Activated CD4-positive, alpha-beta T cell treated with anti-CD3 and anti-CD28 coated beads, Interleukin-10, Interleukin-2, amounts not matched to agents 100 ng/mL and 50 ng/mL, durations not matched to agents 16 hours and 8 hours (primary cell): ENCODE measurements at places on chromosomes 7 and 10.

- DNase-seq = no peak
These were observed 398.8 kb upstream of the IGFBP3 start for GRCh38 chr7:46319841-46320240.

GRCh38 chr10:25076506-25077177 is 60.2 kb downstream of the THNSL1 start:
- no peak for DNase-seq

GRCh38 chr10:1610986-1611770 is 126.1 kb downstream of the ADARB2 start:
- no peak for DNase-seq

- DNase-seq = no peak
These were observed 422.1 kb downstream of the RPS24 start for GRCh38 chr10:78455811-78456210.

GRCh38 chr7:150937848-150938561 is 40.1 kb downstream of the KCNH2 start:
- DNase-seq = peak; percentile 15
